ENCODE measurements at places on chromosomes 5 and 9.

GRCh38 chr5:96873449-96873848 lies 2.9 kb upstream of the ERAP2 start:
- no peak for DNase-seq

GRCh38 chr9:109794361-109795012 lies 14.5 kb downstream of the PALM2AKAP2 start:
- no peak for DNase-seq

GRCh38 chr9:81566074-81566698 lies 123.2 kb downstream of the TLE1 start:
- DNase-seq, result no peak

GRCh38 chr5:92687821-92688722 lies 892.9 kb downstream of the NR2F1-AS1 start:
- no peak for DNase-seq

- DNase-seq, result no peak
These were observed 52.9 kb upstream of the DHFR start for GRCh38 chr5:80707645-80708044.

DNA sequence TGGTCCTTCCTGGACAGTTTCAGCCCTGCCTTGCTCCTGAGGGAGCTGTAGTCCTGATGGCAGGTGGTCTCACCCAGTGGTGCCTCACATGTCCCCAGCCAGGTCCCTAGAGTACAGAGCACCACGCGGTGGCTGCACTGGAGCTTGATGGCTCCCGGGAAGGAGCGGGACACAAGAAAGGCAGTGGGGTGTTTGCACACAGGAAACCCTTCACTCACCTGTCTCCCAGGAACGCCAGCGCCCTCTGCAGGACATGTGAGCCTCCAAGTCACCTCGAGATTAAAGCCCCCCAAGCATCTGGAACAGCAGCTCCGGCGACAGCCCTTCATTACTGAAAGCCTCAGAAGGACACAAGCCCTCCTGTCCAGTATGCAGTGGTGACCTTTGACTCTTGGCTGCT lies 19.9 kb upstream of the TMEM250 start:
- no peak for DNase-seq

DNA sequence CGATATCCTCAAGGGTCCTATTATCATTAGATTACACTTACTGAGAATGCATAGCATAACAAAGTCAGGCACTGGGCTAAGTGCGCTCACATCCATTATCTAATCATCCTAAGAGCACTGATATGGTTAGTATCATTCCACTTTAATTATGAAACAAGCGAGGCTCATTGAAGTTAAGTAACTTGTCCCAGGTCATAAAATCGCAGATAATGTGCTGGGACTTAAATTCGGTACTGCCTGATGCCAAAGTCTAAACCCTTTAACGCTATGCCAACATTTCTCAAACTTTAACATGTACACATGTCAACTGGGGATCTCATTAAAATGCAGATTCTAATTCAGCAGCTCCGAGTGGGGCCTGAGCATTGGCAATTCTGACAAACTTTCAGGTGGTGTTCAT lies 204.7 kb downstream of the PTTG1 start:
- no peak for DNase-seq

DNA sequence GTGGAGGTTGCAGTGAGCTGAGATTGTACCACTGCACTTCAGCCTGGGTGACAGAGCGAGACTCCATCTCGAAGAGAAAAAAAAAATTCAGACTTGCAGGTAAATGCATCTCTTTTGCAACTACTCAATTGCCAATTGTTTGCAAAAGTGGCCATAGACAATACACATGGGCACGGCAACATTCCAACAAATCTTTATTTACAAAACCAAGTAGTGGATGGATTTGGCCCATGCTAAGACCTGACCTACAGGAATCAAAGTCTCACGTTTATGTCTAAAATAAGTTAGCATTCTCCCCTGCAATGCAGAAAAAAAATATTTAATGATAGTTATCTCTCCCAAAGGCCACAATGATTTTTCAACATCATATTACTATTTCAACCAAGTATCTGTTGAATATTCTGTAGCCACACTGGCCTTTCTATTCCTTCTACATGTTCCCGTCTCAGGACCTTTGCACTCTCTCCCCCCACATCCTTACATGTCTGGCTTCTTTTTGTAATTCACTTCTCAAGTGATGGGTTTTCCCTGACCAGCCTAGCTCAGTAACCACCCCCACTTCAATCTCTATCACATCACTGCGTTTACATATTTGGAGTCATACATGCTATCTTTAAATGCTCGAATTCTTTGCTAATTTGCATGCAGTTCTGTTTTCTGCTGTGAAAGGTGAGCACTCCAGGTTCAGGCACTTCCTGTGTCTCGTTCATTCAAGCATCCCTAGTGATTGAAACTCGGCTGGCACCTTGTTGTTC lies 54.2 kb downstream of the FNBP1 start:
- DNase-seq, result no peak

DNA sequence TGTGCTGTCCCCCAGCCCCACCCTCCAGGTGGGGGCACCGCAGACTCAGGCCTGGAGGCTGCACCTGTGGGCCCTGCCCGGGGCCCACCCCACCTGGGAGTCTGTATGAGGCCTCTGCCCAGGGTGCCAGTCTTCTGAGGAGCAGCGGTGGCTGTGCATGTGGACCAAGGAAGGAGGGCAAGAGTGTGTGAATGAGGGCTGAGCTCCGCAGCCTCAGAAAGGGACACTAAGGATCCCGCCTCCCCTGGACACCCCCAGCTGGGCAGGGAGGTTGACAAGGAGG lies 19.1 kb downstream of the FGD3 start:
- DNase-seq, result no peak

Data from cortex of kidney (tissue), 1 donor.